ENCODE measurements at places on chromosomes 2 and 18.

DNA sequence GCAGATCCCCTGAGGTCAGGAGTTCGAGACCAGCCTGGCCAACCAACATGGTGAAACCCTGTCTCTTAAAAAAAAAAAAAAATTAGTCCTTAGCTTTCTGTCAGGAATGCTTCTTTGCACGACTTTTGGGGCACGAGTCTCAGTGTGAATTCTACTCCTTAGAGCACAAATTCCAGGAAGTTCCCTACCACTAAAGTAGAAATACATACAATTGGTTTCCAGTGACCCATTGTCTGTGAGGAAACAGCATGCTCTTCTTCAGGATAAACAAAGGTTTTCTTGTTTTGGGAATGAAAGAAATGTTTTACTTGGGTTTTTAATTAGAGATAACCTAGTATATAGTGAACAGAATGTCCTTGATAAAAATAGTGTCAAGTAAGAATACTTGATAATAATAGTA lies 23.7 kb downstream of the PSMA8 start:
- DNase-seq: no peak

DNA sequence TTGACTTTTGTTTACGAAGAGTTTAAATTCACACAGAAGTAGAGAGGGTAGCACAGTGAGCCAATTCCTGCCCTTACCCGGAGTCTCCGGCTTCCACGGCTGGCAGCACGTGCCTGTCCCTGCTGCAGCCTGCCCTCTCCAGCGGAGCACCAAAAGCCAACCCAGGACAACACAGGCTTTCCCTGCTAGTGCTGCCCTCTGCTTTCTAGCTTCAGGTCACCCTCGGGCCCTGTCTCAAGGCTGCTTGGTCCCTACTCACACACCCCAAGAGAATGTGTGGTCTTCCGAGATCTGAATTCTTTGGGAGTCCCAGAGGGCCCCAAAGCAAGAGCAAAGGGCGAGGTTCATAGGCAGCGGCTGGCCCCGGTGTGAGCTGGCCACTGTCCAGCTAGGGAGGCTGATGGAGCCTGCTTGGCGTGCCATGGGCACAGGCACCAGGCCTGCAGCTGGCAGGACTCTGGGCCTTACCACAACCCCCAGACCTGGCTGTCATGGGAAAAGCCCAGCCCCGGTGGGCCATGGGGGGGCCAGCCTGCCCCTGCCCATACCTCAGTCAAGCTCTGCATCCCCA lies 7.0 kb upstream of the HS6ST1 start:
- DNase-seq: no peak

DNA sequence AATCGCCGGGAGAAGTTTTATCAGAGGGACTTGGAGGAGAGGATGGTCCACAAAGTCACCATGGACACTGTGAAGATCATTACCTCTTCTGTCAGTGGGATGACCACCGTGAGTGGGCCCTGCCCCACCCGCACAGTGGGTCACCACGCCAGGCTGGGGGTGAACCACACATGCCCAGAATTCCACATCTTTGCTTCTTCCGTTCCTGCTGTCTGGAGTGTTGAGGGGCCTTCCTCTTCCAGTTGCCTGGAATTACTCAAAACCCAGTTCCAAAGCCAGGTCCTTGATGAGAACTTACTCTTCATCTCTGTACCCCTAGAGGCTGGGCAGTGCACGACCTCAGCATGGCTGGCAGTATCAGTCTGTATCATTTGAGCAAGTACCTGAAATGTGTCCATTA lies 22.1 kb downstream of the MROH2A start:
- DNase-seq: no peak

GRCh38 chr18:12652861-12653401 lies 5.0 kb downstream of the SPIRE1 start:
- DNase-seq: no peak

DNA sequence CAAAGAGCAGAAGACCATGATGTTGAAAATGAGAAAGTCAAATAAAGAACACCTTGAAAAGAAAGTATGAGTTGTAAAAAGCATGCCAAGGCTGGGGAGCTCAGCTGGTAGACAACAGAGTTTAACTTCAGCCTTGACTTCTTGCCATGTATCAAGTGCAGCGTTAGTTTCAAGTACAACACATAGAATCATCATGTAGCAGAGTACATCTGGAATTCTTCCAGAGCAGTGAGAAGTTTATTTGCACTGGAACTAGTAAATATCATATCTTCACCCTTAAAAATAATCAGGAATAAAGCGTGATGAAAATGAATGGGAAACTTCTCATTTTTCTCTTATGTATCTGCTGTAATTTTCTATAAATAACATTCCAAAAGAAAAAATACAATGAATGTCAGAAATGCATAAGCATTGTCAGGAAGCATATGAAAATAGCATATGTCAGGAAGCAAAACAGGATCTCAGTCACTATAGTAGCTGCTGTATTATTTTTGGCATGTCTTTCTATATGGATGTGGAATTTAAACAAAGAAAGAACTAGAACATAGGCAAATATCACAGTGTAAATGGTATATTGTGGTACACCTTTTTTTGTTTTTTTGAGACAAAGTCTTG lies 10.1 kb upstream of the SULT1C4 start:
- no peak for DNase-seq

GRCh38 chr18:23186781-23187180 lies 51.5 kb downstream of the CABLES1 start:
- no peak for DNase-seq

GRCh38 chr2:221109552-221109951 lies 462.6 kb downstream of the EPHA4 start:
- DNase-seq: no peak

Measured in T1000 (cell line).